Gastroesophageal sphincter (tissue), 4 donors: ENCODE measurements at places on chromosomes 4 and X.

GRCh38 chrX:54826598-54826997, 19.1 kb downstream of the MAGED2 start:
- ATAC-seq: no peak

GRCh38 chr4:129783596-129783995, 687.6 kb downstream of the C4orf33 start:
- no peak for ATAC-seq

GRCh38 chrX:109774706-109775105, 41.6 kb upstream of the ACSL4 start:
- peak; percentile 76 for ATAC-seq

DNA sequence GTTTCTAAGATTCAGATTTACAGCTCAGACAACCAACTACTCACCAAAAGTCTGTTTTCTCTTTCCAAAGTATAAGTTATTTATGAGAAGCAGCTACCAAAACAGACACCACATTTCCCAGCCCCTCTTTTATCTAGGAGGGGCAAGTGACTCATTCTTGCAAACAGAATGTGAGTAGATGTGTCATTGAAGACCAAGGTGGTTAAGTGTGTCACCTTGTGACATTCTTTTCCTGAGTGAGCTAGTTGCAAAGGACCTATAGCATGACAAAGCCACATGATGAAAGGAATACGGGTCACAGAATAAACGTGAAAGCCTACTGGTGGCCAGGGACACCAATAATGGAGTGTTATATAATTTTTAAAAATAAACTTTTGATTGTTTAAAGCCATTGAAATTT, 50.0 kb downstream of the SLC7A11 start:
- ATAC-seq: no peak

GRCh38 chr4:74361671-74362070, 3.3 kb upstream of the EREG start:
- ATAC-seq: no peak

- no peak for ATAC-seq
These were observed 22.9 kb downstream of the SHISA3 start for GRCh38 chr4:42420140-42420539.

- peak; percentile 77 for ATAC-seq
These were observed 37.9 kb upstream of the SORBS2 start for GRCh38 chr4:185849664-185850550.
